Liver (tissue), 10 donors: ENCODE measurements at places on chromosomes 5 and 9. TPM values are rescaled to one million over a fixed set of nuclear protein-coding genes. Genes with fewer than 3 reads are reported as not detected.

GRCh38 chr9:111068771-111069170 lies 30.5 kb upstream of the LPAR1 start:
- no peak overlapping the region for H3K4me3 ChIP-seq
- no peak overlapping the region for H3K27ac ChIP-seq
- DNase-seq = no peak
- H3K27me3 ChIP-seq = no peaks in the 10 kb centered on the region
- no peaks in the 10 kb centered on the region for H3K4me1 ChIP-seq

GRCh38 chr9:105751761-105752160 lies 57.4 kb downstream of the TMEM38B start:
- H3K27me3 ChIP-seq = no peaks in the 10 kb centered on the region
- H3K4me1 ChIP-seq = no peaks in the 10 kb centered on the region
- no peak overlapping the region for H3K27ac ChIP-seq
- no peak for DNase-seq
- H3K36me3 ChIP-seq = peaks cover 2% of the 10 kb centered on the region
- no peak overlapping the region for H3K4me3 ChIP-seq

DNA sequence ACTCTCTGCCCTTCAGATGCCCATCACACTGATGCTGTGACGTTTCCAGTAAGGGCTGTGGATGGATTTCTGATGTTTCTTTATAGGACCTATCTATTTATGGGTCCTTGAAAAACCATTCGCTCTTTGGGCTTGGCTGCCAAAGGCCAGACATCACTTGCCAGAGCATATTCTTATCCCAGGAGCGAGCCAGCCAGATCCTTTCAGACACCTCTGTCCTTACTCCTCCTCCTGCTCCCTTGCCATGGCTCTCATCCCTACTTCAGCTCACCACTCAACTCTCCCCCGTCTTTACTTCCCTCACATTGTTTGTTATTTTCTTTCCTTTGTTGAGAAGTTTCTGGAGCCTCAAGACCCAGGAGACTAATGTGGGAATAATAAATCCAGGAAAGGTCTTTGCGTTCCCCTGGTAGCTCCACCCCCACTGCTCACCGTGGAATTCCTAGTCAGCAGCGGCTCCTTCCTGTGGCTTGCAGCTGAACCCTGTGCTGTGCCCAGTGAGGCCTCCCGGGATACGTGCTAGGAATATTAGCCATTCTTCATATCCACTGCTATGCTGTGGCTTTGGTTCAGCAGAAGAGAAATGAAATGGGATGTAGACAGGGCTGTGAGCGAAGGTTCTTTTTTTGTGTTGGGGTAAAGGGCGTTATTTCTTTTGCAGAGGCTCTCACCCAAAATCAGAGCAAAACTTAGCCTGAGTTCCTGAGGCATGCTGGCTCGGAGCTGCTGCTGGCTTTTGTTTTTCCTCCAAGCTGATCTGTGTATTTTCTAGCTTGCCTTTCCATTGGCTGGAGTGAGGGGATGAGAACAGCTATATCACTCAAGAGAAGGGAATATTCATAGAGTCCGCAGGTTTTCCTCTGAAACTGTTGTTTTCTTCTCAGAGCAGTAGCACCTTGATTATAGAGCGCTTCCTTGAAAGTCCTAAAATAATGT lies 171.1 kb downstream of the SAXO1 start:
- H3K4me3 ChIP-seq = no peak overlapping the region
- DNase-seq = no peak
- no peaks in the 10 kb centered on the region for H3K36me3 ChIP-seq
- no peak overlapping the region for H3K27ac ChIP-seq

- no peaks in the 10 kb centered on the region for H3K4me1 ChIP-seq
- no peaks in the 10 kb centered on the region for H3K36me3 ChIP-seq
- no peak for DNase-seq
- no peaks in the 10 kb centered on the region for H3K27me3 ChIP-seq
- no peak overlapping the region for H3K27ac ChIP-seq
Measured at GRCh38 chr5:130874861-130875417, 290.1 kb downstream of the HINT1 start.

Gene ICE1
- 18.8 TPM for total RNA-seq

Gene TMEM174
- not detected for total RNA-seq
